ENCODE measurements at places on chromosomes 6 and 20. TPM values are rescaled to one million over a fixed set of nuclear protein-coding genes. Genes with fewer than 3 reads are reported as not detected.

Gene SASH1
- polyA plus RNA-seq, result 26.8 TPM

Gene MUCL3
- polyA plus RNA-seq, result 0.13 TPM

DNA sequence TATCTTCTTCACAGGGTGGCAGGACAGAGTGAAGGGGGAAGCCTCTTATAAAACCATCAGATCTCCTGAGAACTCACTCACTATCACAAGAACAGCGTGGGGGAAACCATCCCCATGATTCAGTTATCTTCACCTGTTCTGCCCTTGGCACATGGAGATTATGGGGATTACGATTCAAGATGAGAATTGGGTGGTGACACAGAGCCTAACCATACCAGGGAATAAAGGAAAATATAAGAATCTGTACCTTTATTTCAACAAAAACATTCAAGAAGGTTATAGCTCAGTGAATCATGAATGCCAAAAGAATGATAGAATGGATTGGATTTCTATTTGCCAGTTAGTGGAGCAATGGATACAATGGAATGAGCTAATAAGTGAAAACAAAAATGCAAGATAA lies 214.4 kb downstream of the PTPRK start:
- DNase-seq, result no peak

Gene C20orf202
- polyA plus RNA-seq, result 0.22 TPM

Gene ENPP5
- 18.4 TPM for polyA plus RNA-seq

DNA sequence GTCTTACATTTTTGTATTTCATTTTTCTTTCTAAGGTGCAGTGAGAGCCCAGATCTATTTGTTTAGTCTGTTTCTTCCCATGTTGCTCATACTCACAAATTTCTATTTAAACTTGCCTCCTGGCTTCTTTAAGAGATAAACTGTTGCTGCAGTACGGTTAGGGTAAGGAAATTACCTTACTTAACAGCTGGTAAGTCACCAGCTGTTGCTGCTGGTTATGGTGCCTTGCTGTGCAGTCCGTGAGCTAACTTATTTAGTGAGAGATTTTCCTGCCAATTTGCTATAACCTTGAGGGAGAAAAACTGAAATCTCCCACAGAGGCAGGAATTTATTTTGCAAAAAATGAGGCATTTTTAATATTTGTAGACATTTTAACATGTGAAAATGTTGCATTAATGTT lies 261.0 kb downstream of the UST start:
- no peak for DNase-seq

DNA sequence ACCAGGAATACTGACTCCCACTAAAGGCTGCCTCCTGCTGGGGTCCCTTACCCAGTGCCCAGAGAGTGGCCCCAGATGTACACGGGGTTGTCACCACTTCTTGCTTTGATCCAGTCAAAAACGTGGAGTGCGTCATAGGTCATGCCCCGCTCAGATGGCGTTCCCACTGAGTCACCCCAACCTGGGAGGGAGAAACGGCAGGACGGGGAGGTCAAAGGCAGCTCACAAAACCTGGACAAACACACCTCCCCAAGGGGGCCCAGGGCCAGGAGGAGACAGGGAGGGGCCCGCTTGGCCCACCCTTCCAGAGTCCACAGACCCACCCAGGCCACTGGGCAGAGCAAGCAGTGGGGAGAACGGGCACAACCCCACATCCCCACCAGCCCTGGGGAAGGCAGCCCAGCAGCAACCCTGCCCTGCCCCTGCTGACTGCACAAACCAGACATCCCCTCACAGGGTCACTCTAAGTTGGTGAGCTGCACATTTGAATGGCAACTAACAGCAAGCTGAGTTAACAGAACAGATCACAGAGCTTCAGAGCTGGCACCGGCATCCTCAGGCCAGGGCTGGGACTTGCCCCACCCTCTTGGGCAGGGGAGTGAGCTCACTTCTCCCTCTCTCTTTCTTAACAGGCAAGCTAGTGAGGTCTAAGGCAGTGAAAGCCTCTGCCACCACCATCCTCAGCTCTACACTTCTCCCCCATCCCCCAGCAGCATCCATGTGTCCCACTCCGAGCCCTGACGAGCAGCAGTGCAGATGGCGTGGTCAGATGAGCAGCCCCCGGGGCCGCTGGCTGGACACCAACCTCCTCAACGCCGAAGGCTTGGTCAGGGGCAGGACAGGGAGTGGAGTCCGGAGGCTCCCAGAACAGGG lies 61.7 kb downstream of the PYGB start:
- DNase-seq, result no peak

DNA sequence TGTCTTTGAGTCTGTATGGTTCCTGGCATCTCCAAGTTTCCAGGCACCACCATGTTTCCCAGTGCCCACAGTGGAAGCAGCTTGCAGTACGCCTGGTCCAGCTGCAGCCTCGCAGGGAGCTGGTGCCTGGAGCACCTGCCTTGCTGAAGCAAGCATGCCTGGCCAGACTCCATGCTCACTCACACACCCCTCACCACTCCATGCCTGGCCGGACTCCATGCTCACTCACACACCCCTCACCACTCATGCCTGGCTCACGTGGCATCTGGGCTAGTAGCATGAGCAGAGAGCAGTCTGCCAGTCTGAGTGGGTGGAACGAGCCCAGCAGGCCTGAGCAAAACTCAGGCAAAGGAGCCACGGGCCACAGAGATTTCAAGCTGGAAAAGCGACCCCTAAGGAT lies 214.3 kb downstream of the TFAP2C start:
- no peak for DNase-seq

GRCh38 chr6:6221787-6222535 lies 98.5 kb downstream of the F13A1 start:
- no peak for DNase-seq

DNA sequence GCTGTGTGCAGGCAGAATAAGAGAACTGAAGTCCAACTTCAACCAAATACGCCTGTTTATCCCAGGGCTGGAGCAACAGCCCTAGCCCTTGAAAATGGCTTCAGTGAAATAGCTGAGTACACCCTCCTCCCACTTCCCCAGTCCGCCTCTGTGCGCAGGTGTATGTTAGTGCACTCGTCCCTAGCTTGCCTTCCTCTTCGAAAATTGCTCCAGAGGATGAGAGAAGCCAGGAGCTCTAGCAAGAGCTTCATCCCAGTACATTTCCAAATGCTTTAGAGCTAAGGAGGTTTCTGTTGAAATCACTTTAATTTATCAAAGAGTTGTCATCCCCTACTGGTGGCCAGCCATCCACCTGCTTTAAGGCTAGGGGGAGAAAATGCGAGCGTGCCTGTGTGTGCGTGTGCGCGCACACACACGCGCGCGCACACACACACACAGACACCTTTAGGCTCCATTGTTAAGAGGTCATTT lies 5.4 kb upstream of the POU3F2 start:
- no peak for DNase-seq
